ELF-1 (cell line): ENCODE measurements at places on chromosomes 2 and 18.

- DNase-seq = no peak
These were observed 92.3 kb downstream of the CLIP4 start for GRCh38 chr2:29207352-29208148.

GRCh38 chr2:54773838-54774237, 50.4 kb downstream of the EML6 start:
- peak; percentile 55 for DNase-seq

GRCh38 chr2:85589982-85590791, 5.4 kb upstream of the RNF181 start:
- no peak for DNase-seq

DNA sequence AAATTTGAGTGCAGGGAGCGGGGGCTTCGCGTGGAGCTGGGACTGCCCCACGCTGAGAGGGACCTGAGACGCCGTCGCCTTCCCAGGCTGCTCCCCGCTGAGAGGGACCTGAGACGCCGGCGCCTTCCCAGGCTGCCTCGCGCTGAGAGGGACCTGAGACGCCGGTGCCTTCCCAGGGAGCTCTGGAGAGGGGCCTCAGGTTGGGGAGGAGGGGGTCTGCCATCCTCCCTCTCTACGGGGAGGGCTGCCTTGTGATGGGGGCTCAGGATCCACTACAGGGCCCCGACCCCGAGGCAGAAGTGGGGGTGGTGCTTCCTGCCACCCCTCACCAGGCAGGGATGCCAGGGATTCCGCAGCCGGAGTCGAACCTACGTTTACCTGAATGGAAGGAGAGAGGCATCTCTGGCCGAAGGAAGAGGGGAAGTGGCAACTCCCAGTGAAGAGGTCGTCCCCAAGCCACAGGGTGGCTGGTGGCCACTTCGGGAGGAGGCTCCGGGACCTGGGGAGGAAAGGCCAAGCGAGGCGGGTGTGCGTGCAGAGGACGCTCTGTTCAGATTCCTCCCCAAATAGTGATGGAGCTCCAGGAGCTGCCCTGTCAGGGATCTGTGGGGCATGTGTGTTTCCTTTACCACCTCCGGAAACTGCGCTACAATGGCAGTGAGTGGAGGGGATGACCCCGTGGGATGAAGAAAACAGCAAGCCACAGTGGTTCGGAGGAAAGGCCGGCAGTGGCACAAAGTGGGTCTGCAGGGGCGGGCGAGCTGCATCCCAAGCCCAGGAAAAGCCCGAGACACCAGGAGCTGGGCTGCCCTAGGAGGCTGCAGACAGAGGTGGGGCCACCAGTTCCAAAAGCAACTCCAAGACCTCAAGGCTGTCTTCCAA, 108.2 kb upstream of the CTDP1 start:
- no peak for DNase-seq

DNA sequence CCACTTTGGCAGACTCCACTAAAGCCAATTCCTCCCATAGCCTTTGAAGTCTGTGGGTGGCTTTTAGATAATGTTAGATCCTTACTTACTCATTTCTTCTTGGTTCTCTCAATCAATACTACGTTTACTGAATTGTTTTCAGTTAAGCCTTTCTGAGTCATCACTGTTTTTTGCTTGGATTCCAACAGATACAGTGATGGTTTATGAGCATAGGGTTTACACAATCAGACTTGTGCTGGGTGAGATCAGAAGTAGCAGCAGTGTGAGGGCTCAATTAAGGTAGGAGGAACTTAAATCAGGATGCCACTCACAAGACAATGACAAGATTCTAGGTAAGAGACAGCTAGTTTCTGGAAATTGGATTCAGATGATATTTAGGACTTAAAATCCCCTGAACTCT, 297.7 kb upstream of the DOK6 start:
- DNase-seq = no peak

DNA sequence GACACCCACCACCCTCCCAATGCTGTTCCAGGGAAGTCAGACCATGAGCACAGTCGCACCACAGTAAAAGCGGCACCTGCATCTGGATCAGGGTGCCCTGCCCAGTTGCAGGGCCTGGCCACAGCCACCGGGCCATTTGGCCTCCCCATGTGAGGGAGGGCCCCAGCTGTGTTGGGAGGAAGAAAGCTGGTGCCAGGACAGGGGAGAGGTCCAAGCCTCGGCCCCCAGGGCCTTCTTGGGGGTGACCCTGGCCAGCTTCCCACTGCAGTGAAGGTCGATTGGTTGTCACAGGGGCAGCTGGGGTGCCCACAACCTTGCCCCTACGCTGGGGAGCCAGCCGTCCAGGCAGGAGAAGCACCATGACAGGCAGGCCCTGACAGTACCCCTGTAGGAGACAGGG, 183.2 kb upstream of the RAB6C start:
- no peak for DNase-seq

DNA sequence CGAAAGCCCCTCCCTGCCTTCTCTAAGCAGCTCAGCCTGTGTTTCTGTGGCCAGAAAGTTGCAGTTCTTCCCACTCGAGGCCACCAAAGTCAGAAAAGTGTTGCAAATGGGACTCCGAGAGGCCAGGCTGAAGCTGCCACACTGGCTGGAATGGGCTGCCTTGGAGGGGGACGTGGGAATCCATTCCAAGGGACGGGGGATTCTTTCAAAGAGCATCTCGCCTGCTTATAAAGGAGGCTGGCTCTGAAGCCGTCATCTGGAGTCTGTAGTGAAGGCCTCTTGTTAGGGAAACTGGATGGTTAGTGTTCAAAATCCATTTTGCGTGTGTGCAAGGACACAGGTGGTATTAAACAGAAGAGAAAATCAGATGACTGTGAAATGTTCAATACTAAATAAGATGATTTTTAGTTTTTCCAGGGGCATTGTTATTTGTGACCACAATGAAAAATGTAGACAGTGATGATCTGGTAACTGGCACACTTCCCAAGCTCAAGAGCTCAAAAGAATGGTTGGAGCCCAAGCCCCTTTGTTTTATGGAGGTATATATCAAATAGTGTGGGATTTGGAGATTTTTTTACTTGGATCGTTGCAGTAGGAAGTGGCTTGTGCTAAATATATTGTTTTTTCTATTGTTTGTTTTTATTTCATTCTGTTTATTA, 782 bp downstream of the FAM228B start:
- no peak for DNase-seq

- DNase-seq = no peak
These were observed 85.7 kb upstream of the APCDD1 start for GRCh38 chr18:10368456-10369453.

DNA sequence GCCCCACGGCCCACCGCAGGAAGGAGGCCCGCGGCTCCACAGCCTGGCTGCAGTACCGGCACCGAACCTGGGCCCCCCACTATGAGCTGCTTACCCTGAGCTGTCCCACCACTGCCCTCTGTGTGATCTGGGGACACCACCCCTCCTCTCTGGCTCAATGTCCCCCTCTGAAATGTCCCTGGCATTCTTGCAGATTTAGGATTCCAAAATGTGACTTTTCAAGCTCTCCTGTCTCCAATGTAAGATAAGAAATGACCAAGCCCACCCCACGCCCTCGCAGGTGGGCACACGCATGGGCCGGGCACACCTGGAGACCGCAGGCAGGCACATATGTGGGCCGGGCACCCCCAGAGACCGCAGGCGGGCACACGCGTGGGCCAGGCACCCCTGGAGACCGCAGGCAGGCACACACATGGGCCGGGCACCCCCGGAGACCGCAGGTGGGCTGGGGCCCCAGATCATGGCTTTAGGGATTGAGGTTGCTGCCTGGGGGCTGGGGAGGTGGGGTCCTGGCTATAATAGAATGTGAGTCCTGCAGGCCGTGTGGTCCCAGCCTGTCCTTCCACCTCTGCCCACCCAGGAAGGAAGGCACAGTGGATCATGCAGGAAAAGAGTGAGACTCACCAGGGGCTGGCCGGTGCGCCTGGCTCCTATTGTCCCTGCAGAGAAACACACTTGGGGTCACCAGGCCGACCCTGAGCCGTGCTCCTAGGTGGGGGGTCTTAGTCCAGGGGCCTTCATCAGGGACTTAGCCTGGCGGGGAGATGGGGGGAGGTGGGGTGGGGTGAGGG, 7.2 kb downstream of the PDCD1 start:
- DNase-seq = no peak

DNA sequence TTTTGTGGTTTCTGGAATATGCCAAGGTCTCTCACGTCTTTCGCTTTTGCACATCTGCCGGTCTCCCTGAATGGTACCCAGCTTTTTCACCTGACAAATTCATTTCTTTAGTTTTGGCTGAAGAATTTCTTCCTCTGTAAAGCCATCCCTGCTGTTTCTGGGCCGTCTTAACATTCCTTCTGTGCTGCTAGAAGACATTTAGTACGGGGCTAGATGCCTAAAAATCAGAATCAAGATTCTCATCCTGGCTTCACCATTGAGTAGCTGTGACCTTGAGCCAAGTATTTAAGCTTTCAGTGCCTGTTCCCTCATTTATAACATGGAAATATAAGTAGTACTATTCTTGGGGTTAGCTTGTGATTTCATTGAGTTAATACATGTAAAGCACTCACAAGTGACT, 6.4 kb upstream of the BCL2 start:
- DNase-seq = no peak

- no peak for DNase-seq
These were observed 74.1 kb upstream of the LRATD1 start for GRCh38 chr2:14558335-14558919.

- peak; percentile 34 for DNase-seq
These were observed 60.5 kb downstream of the STPG4 start for GRCh38 chr2:47094511-47095142.

- DNase-seq = no peak
These were observed 201.4 kb downstream of the RBM43 start for GRCh38 chr2:151060287-151060686.

DNA sequence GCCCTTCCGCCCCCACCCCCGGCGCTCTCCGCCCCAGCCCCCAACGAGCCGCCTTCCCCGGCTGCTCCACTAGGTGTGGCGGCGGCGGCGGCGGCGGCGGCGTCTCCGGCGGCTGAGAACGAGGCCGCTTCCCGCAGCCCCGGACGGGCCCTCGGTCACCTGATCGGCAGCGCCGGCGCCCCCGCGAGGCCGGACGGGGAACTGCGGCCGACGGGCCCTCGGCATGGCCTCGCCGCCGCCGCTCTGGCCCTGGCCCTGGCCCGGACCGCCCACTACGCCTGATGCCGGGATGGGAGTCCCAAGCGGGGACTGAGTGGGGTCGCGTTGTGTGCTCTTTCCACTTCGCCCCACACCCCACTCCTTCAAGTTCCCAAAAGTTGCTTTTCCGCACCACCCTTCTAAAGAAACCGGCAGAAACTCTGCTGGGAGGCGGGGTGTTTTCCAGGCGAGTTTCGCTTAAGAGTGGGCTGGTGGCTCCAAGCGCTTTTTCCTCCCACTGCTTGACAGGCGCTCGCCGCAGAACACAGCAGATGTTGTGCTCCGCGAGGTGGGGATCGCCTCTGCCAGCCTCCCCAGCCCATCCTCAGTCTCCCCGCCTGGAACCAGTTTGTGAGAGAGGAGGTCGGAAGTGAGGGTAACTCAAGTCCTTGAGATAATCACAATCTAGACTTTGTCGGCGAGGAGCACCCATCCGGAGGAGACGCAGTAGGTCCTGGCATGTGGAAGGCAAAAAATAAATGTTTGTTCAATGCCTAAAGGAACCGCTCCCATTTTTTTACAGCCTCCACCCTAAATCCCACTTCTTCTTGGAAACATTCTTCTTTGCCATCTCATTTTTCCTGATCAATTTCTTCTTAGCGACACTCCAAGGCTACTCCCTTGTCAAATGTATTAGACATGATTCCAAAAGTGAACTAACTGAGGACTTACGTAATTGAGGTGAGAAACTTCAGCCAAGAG, at the start of gene NCKAP1:
NCKAP1 (minus strand) TSS at position 117 of the 960 bp plus-strand sequence. CDS start 358 bp downstream, outside the sequence.
- DNase-seq = peak; percentile 93

DNA sequence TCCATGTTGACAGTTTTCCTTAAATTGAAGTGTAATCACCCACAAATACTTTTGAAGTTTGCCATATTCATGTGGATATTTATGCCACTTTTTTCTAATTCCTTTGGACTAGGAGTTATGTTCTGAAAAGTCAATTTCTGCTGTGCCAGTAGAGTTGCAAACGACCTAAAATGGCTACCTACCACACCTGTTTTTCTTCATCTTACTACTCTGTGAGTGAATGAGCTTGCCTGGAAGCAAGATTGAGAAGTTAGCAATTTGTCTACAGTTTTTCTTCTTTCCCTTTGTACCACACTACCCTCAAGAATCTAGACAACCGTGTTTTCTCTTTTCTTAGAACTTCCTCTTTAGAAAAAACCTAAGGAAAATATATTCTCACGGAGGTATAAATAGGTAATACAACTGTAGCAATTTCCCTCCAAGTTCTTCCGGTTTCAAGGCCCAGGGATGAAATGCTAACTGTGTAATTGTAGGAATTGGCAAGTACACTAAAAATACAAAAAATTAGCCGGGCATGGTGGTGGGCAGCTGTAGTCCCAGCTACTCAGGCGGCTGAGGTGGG, 7.3 kb upstream of the SLC39A10 start:
- DNase-seq = no peak

DNA sequence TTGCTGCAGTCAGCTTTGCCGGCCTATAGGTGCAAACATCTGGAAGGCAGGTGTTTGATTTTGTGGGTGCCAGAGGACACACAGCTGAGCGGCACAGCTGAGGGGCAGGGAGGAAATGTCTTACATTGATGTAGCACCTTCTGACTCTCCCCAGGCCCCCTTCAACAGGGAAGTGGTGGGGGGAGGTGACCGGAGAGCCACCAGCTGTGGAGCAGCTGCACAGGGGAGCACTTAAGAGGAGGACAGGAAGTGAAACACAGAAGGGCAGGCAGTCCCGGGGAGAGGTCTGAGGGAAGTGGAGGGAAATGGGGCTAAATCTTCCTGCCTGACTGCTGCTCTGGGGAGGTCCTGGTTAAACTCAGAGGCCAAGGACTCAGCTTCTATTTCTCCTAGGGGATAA, 409.1 kb downstream of the TNS1 start:
- DNase-seq = no peak

- DNase-seq = no peak
These were observed 499.0 kb downstream of the TXNL1 start for GRCh38 chr18:56139372-56139771.

DNA sequence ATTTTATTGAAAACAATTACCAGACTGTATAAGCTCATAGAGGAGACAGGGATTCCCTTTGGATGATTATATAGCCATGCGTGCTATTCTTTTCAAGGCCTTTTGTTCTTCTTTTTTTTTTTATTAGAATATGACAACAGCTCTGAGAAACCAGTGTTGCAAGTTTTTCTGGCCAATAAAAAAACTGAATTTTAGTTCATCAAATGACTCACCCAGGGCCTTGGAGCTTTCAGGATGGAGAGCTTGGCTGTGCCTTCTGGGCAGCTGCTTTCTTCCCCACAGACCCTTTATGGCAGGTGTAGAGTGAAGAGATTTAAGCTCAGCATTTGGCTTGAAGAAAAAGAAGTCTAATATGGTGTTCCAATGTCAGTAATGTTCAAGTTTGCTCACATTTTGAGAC, 497.9 kb upstream of the FANCL start:
- no peak for DNase-seq

DNA sequence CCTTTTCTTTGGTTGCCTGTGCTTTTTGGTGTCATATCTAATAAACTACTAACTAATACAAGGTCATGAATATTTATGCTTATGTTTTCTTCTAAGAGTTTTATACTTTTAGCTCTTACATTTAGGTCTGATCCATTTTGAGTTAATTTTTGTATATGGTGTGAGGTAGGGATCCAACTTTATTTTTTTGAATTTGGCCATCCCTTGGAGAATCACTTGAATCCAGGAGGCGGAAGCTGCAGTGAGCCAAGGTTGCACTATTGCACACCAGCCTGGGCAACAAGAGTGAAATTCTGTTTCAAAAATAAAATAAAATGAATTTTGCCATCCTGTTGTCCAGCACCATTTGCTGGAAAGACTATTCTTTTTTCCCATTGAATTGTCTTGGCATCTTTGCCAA, 8.6 kb upstream of the HPCAL1 start:
- no peak for DNase-seq

GRCh38 chr2:43402452-43402937, 176.1 kb upstream of the ZFP36L2 start:
- peak; percentile 3 for DNase-seq

GRCh38 chr2:190378880-190379237, 29.3 kb upstream of the MFSD6 start:
- DNase-seq = no peak
